ENCODE measurements at places on chromosomes 12 and 14.

GRCh38 chr14:69579476-69579875 lies 4.8 kb upstream of the CCDC177 start:
- DNase-seq: no peak

- no peak for DNase-seq
Measured at GRCh38 chr12:21323736-21324135, 11.0 kb downstream of the SLCO1A2 start.

GRCh38 chr14:105067140-105067968 lies 2.1 kb upstream of the GPR132 start:
- no peak for DNase-seq

GRCh38 chr14:52910572-52910971 lies 40.3 kb downstream of the FERMT2 start:
- DNase-seq: no peak
